CD14-positive monocyte (primary cell): ENCODE measurements at places on chromosomes 16 and 17.

- no peak for DNase-seq
Measured at GRCh38 chr17:71855010-71855409, 265.8 kb upstream of the SOX9 start.

- DNase-seq = no peak
Measured at GRCh38 chr17:43169561-43170139, 1.4 kb upstream of the NBR1 start.

DNA sequence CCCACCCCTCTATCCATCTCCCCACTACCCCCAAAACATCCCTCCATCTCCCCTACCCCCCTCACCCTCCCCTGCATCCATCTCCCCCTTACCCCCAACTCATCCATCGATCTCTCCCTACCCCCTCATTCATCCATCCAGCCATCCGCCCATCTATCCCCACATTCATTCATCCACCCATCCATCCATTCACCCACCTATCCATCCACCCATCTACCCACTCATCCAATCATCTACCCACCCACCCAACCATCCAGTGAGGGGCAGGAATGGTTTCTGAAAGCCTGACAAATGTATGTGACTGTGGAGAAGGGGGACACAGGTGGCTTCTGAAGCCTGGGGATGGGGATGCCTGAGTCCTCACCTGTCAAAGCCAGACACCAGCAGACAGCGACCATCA lies 8.8 kb upstream of the PAM16 start:
- DNase-seq = no peak

DNA sequence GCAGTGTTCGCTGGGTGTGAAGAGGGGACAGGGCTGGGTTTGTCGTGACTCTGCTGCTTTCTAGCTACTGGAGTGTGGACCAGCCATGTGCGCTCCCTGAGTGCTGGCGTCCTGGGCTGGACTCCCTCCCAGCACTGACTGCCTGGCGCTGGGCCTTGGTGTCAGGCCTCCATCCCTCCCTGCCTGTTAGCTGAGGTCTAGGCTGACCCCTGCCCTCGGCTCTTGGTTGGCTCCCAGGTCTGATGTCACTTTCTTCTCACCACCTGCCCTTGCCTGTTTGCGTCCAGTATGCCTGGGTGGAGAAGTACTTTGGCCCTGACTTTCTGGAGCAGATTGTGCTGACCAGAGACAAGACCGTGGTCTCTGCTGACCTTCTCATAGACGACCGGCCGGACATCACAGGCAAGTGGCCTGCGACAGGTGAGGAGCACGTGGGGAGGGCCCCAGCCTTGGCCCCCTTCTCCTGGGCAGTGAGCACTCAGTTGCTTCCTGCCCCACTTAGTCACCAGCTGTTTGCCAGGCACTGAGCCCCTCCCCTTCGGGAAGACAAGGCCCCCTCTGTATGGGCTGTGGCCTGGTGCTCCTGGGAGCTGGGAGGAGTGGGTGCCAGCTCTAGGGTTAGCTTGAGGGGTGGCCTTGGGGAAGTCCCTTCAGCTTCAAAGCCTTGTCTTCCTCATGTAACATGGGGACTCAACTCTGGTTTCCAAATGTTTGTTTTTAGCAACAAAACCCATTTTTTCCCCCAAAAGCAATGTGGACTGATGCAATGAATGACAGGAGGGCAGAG lies 41.5 kb downstream of the NT5M start:
- DNase-seq = no peak
